CD4-positive, alpha-beta T cell treated with Interleukin-15 for 4 hours (primary cell): ENCODE measurements at places on chromosomes 1 and 21.

GRCh38 chr1:56050911-56051310 is 528.5 kb downstream of the PLPP3 start:
- no peak for DNase-seq

- DNase-seq = peak; percentile 41
Measured at GRCh38 chr1:156910309-156910782, 10.1 kb upstream of the LRRC71 start.

DNA sequence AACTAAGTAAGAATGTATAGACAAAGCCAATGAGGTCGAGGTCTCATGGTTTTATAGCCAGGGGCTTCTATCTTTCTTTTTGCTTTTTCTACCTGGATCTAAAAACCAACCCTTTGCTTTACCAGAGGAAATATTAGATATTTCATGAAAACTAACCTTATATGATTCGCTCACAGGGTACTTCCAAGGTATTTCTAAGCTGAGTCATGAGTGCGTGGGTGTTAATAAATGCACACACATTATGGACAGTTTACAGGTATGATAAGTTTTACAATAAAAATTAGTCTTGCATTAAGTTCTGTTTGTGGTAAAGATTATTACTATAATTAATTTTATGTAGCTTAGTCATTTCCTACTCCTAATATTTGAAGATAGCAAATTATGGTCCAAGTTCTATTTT is 217.2 kb downstream of the CHRM3 start:
- no peak for DNase-seq

GRCh38 chr1:96587222-96587621 is 134.4 kb upstream of the PTBP2 start:
- no peak for DNase-seq

GRCh38 chr1:153404768-153405167 is 11.6 kb upstream of the S100A7A start:
- DNase-seq = peak; percentile 49

DNA sequence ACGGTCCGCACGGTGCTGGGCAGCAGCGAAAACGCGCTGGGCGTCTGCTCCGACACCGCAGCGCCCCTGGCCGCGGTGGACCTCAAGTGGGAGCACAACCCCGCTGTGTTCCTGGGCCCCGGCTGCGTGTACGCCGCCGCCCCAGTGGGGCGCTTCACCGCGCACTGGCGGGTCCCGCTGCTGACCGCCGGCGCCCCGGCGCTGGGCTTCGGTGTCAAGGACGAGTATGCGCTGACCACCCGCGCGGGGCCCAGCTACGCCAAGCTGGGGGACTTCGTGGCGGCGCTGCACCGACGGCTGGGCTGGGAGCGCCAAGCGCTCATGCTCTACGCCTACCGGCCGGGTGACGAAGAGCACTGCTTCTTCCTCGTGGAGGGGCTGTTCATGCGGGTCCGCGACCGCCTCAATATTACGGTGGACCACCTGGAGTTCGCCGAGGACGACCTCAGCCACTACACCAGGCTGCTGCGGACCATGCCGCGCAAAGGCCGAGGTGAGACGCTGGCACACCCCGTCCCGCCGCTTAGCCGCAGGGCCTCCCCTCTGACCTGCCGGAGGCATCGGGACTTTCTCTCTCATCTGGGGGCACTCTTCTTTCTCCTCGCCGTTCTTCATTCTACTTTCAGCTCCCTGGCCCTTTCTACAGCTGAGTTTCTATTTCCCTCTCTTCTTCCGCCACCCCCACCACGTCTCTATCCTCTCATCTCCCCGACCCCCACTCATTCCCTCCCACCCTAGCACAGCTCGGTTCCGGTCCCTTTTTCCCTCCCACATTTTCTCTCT is 1.0 kb downstream of the NPR1 start:
- peak; percentile 9 for DNase-seq

- no peak for DNase-seq
Measured at GRCh38 chr1:41840592-41841246, 78.0 kb downstream of the HIVEP3 start.

DNA sequence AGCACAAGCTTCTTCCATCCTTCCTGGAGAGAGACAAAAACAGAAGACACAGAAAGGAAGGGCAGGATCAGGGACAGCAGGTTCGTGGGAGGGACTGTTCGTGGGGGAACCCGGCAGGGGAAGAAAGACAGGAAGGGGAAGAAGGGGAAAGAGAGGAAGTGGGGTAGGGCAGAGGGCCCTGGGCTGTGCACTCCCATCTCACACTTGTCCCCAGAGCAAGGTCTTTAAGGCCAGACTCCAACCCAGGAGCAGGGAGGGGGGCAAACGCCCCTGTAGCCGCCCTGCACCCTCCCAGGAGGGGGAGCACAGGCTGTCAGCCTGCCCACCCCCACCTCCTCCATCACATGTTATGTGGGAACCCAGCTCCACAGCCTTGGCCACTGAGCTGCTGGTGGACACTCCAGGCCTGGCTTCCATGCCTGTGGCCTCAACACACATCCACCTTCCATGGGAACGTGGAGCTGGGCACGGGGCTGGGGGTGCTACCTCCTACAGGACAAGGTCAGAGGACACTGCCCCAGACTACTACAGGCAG is 9.3 kb downstream of the SLC19A1 start:
- DNase-seq = no peak

DNA sequence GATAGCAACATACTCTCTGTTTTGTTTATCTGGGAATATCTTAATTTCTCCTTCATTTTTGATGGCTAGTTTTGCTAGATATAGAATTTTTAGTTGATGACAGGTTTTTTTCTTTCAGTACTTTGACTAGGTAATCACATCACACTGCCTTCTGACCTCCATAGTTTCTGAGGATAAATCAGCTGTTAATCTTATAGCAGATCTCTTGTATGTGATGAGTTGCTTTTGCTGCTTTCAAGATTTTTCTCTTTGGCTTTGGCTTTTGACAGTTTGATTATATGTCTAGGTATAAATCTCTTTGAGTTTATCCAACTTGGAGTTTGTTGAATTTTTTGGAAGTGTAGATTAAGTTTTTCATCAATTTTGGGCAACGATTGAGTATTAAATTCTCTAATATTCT is 142.6 kb downstream of the ZNF644 start:
- DNase-seq = no peak

DNA sequence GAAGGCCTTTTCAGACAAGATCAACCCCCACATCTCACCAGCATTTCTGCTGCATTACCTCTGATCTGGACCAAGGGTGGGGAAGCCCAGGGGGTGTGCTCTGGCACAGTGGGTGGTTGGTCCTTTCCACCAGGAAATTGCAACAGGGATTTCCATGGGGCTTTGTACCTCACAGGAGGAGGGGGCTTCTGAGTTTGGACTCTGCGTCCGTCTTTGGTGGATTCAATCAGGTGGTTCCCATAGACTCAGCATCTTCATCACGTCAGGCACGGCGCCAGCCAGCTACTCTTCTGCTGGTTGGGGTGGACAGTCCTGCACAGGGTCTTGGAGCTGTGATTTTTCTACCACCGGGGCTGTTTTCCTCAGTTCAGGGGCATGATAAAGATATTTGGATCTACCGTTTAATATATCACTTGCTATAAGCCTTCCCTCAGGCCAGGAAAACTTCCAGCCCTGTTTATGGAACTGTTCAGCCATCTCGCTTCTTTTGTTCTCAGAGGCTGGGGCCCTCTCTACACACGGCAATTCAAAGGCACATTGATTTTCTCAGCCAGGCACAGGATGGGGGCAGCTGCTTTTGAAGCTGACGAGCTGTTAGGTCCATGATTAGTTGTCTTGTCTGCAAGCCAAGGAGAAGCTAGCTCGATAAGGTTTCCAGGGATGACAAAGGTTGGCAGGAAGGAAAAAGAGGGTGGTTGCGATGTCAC is 467.3 kb downstream of the CAMTA1 start:
- DNase-seq = no peak

DNA sequence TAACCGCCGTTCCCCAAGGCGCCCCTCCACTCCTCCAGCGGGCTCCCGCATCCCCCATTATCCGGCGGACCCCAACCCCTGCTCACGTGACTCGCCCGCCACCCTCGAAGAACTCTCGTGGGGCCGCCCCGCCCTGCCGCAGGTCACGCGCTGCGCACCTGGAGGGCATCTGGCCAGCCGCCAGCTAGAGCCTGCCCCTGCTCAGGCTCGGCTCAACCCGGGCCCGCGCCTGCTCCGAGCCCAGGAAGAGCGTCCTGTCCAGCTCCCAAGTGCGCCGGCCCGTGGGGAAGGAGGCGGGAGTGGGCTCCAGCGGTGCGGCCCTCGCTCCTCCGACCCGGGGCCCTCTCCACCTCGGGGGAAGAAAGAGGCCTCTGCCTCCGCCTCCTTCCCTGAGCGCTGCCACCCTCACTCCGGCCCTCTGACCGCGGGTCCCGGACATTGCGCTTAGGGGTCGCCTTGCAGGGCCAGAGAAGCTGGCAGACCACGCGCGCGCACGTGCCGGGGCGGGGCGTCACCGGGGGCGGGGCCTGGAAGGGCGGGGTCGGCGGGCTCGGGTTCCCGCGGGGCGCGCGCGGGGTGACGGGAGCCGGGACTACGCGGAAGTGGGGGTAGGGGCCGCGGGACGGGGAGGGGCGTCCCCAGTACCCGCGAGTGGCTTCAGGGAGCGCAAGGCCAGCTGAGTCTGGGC is 28.4 kb downstream of the HMGN2 start:
- DNase-seq = peak; percentile 90

GRCh38 chr1:198548890-198549289 is 8.4 kb upstream of the ATP6V1G3 start:
- no peak for DNase-seq

GRCh38 chr1:20250340-20250989 is 40.2 kb upstream of the VWA5B1 start:
- no peak for DNase-seq

DNA sequence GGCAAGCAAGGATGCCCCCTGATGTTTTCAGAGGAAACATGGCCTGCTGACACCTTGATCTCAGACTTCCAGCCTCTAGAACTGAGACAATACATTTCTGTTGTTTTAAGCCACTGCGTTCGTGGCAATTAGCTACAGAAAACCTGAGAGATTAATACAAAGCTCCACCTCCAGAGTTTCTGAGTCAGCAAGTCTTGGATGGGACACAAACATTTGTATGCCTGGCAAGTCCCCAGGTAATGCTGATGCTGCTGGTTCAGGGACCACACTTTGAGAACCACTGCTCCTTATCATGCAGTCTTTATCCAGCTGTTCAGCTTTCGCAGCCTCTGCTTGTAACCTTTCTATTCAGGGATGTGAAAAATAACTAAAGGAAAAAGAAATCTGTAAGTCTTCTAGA is 565.7 kb upstream of the PLXNA2 start:
- no peak for DNase-seq

GRCh38 chr21:40254540-40255465 is 387.6 kb downstream of the PCP4 start:
- DNase-seq = no peak

- no peak for DNase-seq
Measured at GRCh38 chr1:237012788-237013383, 8.6 kb upstream of the MT1HL1 start.
